Cardiac fibroblast (primary cell): ENCODE measurements at places on chromosomes 6 and 20.

DNA sequence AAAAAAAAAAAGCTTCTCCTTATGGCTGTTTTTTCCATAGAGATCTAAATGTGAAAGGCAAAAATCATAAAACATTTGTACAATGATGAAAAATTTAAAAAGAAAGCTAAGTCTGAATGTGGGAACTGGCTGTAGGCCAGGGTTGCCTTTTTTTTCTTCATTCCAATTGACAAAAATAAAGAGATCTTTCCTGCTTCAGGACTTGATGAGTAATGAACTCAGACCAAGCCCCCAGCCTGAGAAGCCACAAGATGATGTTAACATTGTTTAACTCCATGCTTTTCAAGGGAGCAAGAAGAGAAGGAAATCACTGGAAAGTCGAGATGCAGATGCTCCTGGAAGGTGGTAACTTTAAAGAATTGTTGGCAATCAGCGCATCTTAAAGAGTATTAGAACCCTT is 41.4 kb downstream of the TRMT6 start:
- peak; percentile 40 for DNase-seq

DNA sequence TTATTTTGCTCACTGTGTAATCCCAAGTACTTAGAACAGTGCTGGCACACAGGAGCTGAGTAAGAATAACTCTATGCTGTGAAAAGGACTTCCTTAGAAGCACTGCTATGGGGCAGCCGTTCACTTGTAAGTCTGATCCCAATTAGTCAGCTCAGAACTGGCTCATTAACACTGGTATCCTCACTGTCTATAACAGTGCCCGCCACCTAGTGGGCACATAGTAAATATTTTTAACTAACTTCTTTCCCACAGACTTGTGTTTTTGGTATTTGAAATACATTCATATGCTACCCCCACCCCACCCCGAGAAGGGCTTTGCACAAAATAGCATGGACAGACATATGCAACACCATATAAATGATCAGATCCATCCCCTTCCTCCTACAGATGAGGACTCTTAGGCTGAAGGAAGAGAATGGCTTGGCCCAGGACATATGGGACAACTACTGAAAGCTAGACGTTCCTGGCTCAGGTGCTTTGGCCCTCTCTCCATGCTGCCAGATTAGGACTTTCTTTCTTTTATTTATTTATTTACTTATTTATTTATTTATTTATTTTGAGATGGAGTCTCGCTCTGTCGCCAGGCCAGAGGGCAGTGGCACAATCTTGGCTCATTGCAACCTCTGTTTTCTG is 47.1 kb downstream of the DST start:
- peak; percentile 42 for DNase-seq

DNA sequence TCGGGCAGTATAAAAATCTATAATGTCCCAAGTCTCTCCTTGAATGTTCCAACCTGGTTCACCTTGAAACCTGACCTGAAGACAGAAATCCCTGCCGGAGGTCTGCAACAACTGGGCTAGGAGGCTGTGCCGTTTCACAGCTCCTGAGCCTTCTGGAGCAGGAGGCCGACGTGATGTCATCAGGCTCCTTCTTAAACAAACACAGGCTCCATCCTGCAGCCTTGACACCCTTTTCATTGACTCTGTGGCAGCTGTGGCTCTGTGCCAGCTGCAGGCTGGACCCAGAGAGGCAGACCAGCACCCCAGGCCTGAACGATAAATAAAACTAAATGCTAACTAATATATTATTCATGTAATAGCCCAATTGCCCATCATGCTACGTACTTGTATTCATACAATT is 483.9 kb downstream of the CD83 start:
- DNase-seq = no peak

- peak; percentile 87 for DNase-seq
Observed at GRCh38 chr20:52490711-52491430, 299.3 kb upstream of the ZFP64 start.

DNA sequence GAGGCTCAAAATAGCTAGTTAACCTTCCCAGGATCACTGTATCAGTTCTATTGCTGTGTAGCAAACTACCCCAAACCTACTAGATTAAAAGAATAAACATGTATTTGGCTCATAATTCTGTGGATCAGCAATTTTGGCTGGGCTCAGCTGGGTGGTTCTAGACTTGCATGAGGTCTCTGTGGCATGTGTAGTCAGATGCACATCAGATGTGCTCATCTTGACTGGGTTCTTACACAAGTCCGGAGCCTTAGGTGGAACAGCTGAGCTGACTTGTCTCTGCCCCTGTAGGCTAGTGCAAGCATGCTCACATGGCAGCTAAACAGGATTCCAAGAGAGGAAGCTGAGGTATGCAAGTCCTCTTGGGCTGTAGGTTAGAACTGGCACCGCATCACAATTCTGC is 173.2 kb upstream of the PRND start:
- DNase-seq = no peak

DNA sequence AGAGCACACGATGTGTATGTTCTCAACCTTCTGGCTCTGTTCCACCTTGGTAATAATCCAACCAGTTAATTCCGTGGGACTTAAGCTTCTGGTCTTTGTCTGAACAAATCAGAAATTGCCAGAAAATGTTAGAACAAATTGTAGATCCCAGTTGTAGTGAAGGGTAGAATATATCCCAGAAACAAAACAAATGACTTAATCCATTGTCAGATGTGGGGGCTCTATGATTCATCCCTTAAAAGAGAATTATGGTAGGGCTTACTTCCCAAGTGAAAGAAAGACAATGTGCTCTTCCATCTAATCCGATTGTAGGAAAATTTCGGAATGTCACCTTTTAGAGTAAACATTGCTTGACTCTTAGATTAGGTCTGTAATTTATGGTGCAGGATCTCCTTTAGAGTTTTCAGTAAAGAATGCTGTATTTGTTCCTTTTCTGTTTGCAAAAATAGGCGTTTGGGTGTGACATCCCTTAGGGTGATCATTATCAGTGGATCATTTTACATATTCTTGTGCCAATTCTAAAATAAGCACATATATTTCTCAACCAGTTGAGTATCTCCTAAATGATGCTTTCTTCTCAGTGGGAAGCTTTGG is 234.5 kb upstream of the ZNF217 start:
- peak; percentile 100 for DNase-seq

DNA sequence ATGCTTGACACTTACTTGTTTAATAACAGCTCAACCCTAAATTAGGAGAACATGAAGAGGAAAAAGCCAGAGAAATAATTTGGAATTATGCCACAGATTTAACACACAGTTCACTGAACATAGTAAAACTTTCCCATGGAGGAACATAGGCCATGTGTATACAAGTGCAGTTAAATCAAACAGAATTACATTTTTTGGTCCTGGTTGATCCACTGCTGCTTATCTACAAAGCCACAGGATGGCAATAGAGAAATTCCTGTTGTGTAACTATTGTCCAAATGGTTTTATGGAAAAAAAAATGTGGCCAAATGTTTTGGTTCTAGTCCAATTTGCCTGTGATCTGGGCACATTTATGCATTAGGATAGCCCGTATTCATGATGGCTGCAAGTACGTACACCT is 136.8 kb downstream of the ALDH8A1 start:
- no peak for DNase-seq

GRCh38 chr20:62159839-62160238 is 16.3 kb downstream of the SS18L1 start:
- peak; percentile 18 for DNase-seq
